ENCODE measurements at places on chromosomes 11 and 22.

DNA sequence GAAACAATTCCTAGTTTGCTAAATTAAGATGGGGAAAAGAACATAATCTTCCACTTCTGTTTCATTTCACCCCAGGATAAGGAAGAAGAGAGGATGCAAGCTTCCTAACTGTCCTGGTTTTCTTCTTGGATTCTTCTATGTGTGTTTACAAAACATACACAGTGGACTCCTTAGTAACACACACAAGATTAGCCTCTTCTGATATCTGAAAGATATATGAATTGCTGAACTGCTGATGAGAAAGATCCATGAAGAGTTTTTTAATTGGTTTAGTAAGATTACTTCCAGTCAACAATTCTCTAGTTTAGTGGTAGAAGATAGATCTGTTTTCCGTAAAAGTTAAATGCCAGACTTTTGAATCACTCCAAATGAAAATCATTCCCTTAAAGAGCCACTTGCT, 86.8 kb downstream of the WT1 start:
- no peak for DNase-seq

- DNase-seq = peak; percentile 72
These were observed 14.5 kb downstream of the SERPINH1 start for GRCh38 chr11:75576499-75576918.

DNA sequence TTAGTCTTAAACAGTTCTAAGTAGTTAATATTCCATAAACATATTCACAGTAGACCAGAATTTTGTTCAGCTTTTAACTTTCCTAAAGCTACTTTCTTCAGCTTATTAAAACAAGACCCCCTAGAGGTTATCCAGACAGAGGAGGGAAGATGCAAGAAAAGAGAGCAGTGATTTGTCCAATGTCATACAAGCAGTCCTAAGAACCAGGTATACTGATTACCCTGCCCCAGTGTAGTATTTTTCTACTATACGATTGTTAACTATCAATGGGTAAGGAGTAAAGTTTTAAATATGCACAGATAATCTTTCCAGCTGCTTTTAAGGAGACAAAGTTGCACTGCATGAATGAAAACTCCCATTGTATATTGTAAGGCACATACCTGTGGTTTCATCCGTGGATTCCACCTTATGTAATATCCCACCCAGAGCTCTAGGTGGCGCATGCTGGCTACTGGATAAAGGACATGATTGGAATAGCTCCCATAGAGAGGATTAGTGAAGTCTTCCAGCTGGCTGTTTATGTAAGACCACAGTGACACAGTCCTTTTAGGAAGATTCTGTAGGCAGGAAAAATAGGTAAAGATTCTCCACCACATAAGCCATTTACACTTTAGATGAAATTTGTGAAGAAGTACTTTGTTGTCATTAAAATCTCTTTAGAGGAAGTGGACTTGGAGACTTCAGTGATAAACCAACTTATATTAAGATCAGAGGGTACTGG, 45.6 kb downstream of the CEP57 start:
- peak; percentile 47 for DNase-seq

DNA sequence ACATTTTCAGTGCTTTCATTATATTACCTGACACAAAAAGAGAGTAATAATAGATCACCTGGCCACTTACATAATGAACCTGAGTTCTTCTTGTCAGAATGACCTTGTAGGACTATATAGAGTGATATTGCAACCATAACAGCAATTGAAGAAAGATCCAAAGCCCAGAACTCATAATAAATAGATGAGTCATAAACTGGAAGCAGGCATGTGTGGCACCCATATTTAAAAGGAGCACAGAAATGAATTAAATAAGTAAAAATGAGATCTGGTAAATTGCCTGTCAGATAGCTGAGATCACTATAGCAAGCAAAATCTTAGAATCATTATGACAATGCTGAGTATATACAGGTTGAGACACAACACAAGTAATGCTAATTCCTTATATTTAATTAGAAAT, 331.8 kb downstream of the AASDHPPT start:
- DNase-seq = no peak

DNA sequence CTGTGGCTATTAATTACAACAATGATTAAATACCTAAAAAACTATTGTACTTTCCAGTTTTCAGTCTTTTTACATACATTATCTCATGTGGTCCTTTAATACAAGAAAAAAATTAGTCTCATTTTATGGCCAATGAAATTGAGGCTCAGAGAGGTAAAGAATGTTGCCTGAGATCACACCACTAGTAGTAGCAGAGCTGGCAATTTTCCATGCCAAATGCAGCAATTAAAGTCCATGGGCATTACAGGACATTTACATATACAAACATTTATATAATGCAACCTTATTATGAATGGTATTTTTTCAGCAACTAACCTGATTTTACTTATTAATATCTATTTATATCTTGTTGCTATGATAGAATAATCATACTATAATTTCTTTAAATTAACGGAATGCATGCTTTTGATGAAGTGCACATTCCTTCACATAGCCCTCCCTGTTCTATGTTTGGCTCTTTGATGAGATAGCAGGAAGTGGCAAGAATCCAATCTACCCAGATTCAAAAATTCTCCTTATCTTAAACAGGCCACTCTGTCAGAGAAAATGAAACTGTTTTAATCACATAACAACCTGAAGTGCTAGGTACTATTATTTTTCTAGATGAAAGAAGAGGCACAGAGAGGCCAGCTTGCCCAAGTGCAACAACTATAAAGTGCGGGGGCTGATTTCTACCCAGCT, 120.9 kb upstream of the LDLRAD3 start:
- no peak for DNase-seq

Measured in CD4-positive, alpha-beta T cell treated with Interleukin-15 for 1 hour (primary cell).